ENCODE measurements at places on chromosomes 12 and 14.

DNA sequence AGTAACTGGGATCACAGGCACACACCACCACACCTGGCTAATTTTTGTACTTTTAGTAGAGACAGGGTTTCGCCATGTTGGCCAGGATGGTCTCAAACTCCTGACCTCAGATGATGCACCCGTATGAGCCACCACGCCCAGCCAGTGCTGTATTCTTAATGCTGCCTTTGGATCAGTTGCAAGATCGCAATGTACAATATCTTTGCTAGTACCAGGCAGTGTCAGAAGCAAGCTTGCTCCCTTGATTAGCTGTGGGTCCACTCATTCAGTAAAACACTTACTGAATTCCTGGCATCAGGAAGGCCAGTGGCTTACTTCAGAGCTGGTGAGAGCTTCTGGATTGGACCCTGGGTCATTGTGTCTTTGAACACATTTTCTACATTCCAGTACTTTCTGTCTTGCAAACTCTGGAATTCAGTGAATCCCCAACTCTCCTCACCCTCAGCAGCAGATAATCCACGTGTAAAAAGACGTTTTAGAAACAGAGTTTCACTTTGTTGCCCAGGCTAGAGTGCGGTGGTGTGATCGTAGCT is 1183.7 kb downstream of the AACS start:
- DNase-seq = no peak
- no peaks in the 10 kb centered on the region for H3K4me1 ChIP-seq
- H3K36me3 ChIP-seq = no peaks in the 10 kb centered on the region
- H3K27ac ChIP-seq = no peak overlapping the region

DNA sequence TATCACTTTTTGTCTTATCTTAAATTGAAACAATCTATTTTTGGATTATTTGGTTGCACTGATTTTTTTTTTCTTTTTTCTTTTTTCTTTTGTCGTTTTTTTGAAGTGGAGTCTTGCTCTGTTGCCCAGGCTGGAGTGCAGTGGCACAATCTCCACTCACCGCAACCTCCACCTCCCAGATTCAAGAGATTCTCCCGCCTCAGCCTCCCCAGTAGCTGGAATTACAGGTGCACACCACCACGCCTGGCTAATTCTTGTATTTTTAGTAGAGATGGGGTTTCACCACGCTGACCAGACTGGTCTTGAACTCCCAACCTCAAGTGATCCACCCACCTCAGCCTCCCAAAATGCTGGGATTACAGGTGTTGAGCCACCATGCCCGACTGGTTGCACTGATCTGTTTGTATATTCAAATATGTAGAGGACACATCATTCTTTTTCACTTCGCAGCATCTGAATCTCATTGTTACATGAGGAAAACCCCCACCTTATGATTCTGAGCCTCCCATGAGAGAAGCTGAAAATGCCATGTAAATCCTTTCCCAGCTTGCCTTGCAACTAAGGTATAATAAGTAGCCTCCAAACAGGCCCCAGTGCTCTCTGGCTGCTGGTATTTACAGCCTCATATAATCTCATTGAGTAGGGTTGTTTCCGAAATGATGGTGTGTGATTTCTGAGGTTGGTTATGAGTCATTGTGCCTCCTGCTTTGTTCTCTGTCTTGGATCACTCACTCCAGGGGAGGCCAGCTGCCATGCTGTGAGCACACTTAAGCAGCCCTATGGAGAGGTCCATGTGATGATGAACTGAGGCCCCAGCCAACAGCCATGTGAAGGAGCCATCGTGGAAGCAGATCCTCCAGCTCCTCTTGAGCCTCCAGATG is 5.2 kb upstream of the HSP90B1 start:
- DNase-seq = peak; percentile 65
- H3K36me3 ChIP-seq = peaks cover 14% of the 10 kb centered on the region
- H3K4me3 ChIP-seq = peak overlapping the region; percentile 58
- peaks cover 26% of the 10 kb centered on the region for H3K4me1 ChIP-seq

DNA sequence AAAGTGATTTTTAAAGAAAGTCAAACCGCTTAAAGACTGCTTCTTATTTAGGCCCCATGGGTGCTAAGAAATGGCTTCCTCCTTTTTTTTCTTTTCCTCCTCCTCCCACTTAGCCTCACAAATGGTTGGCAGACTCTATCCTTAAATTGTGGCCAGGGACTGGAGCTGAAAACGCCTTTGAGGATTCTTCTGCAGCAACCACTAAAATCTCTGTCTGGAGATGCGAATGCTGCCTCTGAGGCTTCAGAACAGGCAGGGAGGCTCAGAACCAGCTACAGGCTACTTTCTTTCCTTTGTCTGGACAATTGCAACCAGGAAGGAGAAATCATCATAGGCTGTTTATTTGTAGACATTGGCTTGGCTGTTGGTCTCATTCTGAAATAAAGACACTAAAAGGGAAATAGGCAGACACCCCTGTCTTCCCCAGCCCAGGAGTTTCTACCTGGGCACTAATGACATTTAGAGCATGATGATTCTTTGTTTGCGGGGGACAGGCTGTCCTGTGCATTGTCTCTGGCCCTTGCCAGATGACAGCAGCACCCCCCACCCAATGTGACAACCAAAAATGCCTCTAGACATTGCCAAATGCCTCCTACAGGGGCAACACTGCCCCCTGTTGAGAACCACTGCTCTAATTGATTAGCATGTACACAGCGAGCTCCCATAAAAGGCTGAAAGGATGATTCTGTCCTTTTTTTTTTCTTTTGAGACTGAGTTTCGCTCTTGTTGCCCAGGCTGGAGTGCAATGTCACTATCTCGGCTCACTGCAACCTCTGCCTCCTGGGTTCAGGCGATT is 50.3 kb downstream of the MAP1LC3B2 start:
- peak; percentile 13 for DNase-seq
- H3K27ac ChIP-seq = no peak overlapping the region
- H3K4me1 ChIP-seq = peaks cover 3% of the 10 kb centered on the region
- no peaks in the 10 kb centered on the region for H3K27me3 ChIP-seq
- H3K36me3 ChIP-seq = no peaks in the 10 kb centered on the region
- H3K4me3 ChIP-seq = no peak overlapping the region

DNA sequence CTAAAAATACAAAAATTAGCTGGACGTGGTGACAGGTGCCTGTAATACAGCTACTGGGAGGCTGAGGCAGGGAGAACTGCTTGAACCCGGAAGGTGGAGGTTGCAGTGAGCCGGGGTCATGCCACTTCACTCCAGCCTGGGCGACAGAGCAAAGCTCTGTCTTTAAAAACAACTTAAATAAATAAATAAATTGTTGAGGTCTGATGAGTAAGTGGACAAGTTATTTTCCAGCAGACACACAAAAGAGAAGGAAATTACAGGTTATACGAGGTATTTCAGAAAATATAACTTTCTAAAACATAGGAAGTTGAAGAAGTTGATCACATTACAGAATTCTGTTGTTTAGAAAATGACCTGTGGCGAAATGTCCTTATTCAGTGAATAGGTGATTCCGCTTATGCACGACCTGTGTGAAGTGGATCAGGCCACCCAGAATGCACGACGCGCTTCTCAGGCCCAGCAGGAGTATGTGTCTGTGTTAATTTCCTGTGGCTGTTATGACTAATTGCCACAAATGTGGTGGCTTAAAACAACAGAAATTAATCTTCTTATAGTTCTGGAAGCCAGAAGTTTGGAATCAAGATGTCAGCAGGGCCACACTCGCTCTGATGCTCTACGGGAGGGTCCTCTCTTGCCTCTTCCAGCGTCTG is 38.1 kb downstream of the P2RX7 start:
- H3K4me1 ChIP-seq = peaks cover 3% of the 10 kb centered on the region
- no peak for DNase-seq
- H3K27me3 ChIP-seq = no peaks in the 10 kb centered on the region
- H3K4me3 ChIP-seq = no peak overlapping the region

DNA sequence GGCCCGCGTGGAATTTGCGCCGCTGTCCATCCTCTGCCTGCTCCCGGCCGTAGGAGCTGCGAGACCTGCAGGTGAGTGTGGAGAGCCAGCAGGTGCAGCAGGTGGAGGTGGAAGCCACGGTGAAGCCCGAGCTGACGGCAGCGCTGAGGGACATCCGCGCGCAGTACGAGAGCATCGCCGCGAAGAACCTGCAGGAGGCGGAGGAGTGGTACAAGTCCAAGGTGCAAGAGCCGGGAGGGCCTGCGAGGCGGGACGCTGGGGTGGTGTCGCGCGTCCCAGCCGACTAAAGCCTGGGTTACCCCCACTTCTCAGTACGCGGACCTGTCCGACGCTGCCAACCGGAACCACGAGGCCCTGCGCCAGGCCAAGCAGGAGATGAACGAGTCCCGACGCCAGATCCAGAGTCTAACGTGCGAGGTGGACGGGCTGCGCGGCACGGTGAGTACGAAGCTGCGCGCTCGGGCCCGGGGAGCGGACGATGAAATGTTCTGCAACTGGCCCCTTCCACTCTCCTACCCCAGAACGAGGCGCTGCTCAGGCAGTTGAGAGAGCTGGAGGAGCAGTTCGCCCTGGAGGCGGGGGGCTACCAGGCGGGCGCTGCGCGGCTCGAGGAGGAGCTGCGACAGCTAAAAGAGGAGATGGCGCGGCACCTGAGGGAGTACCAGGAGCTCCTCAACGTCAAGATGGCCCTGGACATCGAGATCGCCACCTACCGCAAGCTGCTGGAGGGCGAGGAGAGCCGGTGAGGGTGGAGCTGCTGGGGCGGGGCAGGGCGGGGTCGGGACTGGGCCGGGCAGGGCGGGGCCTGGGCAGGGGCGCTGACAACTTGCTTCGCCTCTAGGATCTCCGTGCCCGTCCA is 2.1 kb downstream of the PRPH start:
- H3K36me3 ChIP-seq = no peaks in the 10 kb centered on the region
- DNase-seq = peak; percentile 40
- H3K27me3 ChIP-seq = peaks cover 70% of the 10 kb centered on the region
- H3K4me3 ChIP-seq = peak overlapping the region; percentile 45
- no peak overlapping the region for H3K27ac ChIP-seq

DNA sequence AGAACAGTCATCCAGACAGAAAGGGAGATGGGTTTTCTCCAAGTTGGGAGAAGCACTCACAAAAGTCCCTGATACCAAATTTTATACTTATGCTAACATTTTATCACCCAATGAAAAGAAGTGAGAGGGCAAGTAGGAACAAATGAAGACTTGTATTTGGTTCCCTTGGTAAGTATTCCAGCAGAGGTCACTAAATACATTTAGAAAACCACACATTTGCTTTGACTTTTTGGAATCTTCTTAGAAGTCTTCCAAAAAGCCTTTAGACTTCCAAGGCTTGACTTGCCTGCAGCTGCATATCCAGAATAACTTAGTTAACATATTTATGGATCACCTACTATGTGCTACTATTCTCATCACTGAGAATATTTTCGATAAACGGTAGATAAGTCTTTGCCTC is 3.1 kb upstream of the GYS2 start:
- no peak overlapping the region for H3K27ac ChIP-seq
- H3K4me1 ChIP-seq = peaks cover 3% of the 10 kb centered on the region
- no peaks in the 10 kb centered on the region for H3K27me3 ChIP-seq
- DNase-seq = no peak
- H3K4me3 ChIP-seq = no peak overlapping the region
- H3K36me3 ChIP-seq = peaks cover 2% of the 10 kb centered on the region

DNA sequence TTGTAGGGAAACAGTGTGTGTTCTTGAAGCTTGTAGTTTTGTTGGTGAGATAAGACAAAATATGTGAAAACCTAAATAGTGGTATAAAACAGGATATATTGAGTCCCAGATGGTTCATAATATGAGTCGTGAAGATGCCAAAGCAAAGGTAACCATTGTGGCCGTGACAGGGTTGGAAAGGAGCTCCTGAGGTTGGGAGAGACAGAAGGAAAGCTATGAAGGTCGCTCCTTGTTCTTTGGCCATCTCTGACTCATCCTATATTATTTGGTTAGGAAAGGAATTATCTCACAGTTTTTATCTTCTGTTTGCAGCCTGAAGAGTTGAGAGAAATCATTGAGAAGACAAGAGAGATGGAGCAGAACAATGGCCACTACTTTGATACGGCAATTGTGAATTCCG is 27.1 kb downstream of the ATP6V1D start:
- H3K4me3 ChIP-seq = no peak overlapping the region
- H3K27ac ChIP-seq = no peak overlapping the region
- DNase-seq = no peak

- H3K36me3 ChIP-seq = peaks cover 16% of the 10 kb centered on the region
- no peak overlapping the region for H3K27ac ChIP-seq
- peak overlapping the region; percentile 95 for H3K4me3 ChIP-seq
- peaks cover 7% of the 10 kb centered on the region for H3K27me3 ChIP-seq
- peaks cover 19% of the 10 kb centered on the region for H3K4me1 ChIP-seq
- DNase-seq = no peak
Observed at GRCh38 chr12:27709212-27709931, 1.3 kb upstream of the MRPS35 start.

- H3K4me3 ChIP-seq = peak overlapping the region; percentile 14
- no peak for DNase-seq
- peaks cover 37% of the 10 kb centered on the region for H3K36me3 ChIP-seq
- no peaks in the 10 kb centered on the region for H3K27me3 ChIP-seq
Observed at GRCh38 chr14:98167275-98167674, 1104.7 kb downstream of the BCL11B start.

DNA sequence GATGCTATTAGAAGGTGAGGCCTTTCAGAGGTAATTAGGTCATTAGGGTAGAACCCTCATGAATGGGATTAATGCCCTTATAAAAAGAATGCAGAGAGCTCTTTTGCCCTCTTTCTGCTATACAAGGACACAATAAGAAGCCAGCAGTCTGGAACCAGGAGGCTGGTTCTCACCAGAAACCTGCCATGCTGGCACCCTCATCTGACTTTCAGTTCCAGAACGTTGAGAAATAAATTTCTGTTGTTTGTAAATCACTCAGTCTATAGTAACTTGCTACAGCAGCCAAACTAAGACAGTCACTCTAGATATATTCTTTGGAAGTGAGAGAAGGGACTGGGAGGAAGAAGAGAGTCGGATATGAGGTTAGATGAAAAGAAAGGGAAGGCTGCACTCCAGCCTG is 125.0 kb upstream of the MYF6 start:
- no peaks in the 10 kb centered on the region for H3K4me1 ChIP-seq
- H3K27ac ChIP-seq = no peak overlapping the region
- no peaks in the 10 kb centered on the region for H3K27me3 ChIP-seq
- no peak for DNase-seq
- no peak overlapping the region for H3K4me3 ChIP-seq
- no peaks in the 10 kb centered on the region for H3K36me3 ChIP-seq

- H3K27ac ChIP-seq = no peak overlapping the region
- no peak overlapping the region for H3K4me3 ChIP-seq
- peaks cover 4% of the 10 kb centered on the region for H3K4me1 ChIP-seq
- no peaks in the 10 kb centered on the region for H3K36me3 ChIP-seq
- DNase-seq = no peak
Observed at GRCh38 chr12:81987371-81987770, 228.2 kb upstream of the PPFIA2 start.

DNA sequence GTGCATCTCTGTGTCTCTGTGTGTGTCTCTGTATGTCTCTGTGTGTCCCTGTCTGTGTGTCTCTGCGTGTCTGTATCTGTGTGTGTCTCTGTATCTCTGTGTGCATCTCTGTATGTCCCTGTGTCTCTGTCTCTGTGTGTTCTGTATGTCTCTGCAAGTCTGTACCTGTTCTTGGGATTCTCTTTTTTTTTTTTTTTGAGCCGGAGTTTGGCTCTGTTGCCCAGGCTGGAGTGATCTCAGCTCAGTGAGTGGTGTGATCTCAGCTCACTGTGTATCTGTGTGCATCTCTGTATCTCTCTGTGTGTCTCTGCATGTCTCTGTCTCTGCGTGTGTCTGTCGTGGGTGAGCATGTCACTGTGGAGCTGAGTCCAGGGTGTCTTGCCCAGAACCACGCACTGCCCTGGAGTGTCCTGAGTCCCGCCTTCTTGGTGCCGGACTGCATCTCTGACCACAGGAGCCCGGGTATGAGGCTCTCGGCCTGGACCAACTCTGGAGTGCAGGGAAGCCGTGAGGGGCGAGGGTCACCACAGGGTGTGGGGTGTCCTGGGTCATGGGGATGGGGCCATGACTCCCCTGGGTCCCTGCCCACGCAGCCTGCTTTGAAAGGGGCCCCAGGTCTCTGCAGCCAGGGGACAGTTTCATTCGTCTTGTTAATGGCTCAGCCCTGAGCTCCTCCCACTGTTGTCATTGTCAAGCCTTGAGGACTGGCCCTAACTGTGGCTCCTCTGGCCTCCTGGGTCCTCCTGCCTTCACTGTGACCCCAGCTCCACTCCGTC is 11.8 kb downstream of the MYL2 start:
- H3K36me3 ChIP-seq = no peaks in the 10 kb centered on the region
- H3K4me3 ChIP-seq = no peak overlapping the region

Data from activated naive CD8-positive, alpha-beta T cell treated with anti-CD3 and anti-CD28 coated beads for 36 hours (primary cell).